ENCODE measurements at places on chromosomes 4 and X.

DNA sequence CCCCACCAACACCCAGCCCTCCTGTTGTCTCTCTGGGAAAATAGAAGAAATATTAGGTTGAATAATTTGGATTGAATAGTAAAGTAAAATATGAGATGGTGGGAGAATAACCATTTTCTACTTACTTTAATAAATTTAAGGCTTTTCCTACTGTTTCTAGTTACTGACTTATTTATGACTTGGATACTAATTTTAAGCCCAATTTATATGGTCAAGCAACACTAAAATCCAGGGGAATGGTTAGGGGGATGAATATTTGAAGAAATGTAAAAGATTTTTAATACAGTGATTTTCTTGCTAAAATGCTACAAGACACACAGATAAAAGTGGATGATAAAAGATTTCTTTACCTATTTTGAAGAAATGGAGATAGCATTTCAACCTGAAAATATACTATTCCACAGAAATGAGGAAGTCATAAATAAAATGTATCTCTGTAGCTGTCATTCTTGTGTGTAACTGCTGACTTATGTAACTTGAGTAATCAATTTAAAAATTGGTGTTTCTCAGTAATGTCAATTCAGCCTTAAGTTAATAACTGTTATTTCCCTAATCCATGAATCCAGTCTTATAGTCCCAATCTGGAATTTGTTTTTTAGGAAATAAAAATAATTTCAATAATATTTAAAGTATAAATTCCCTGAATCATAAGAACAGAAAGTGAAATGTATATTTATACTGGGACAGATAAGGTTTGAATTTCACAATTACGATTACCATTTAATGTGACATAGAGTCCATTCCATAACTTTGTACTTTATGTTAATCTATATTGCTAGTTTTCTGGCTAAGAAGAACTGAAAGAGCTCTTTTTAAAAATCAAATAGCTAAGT lies 24.3 kb upstream of the IL2 start:
- DNase-seq, result no peak

DNA sequence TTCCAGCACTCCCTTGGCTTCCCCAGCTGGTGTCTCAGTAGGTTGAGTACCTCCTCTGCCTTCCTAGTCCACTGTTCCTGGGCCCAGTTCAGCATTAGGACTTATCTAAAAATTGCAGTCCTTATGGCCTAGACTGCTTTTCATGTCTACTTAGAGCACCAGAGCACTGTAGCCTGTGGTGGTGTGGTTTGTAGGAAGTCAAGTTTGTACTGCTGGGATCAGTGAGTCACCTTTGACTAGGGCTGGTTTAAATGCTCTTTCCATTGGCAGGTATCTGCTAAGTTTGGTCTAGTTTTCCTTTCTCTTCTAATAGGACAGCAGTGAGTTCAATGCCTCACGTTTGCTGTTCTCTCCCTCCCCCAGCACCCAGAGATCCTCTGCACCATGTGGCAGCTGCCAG lies 233.6 kb upstream of the WDFY3 start:
- no peak for DNase-seq

GRCh38 chr4:173009129-173009823 lies 159.3 kb upstream of the GALNT7 start:
- DNase-seq, result no peak

DNA sequence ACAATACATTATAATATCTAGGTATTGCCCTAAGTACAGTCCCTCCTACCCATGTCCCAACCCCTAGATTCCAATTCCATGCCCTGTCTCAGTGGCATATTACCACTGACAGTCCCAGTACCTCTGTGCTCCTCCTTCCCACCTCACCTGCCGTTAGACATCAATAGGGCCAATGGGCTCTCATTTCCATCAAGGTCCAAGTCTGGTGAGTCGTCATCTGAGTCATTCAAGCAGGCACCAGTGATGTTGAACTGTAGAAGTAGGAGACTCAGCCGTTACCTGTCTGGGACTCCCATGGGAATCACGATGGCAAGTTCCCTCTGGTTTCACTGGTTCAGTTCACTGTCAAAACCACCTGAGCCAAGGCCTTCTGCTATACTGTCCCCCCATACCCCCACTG lies 51.7 kb downstream of the PHF8 start:
- DNase-seq, result no peak

- DNase-seq, result no peak
Measured at GRCh38 chr4:5654791-5655190, 53.6 kb downstream of the EVC2 start.

- DNase-seq, result no peak
Measured at GRCh38 chrX:150569155-150569477, 695 bp downstream of the MTM1 start.
